ENCODE measurements at places on chromosomes 7 and 10.

GRCh38 chr7:114048386-114049235, 129.8 kb upstream of the PPP1R3A start:
- DNase-seq: no peak

- peak; percentile 60 for DNase-seq
Observed at GRCh38 chr10:44878706-44879530, 32.2 kb upstream of the TMEM72 start.

- DNase-seq: no peak
Observed at GRCh38 chr7:94338921-94339371, 55.7 kb upstream of the COL1A2 start.

DNA sequence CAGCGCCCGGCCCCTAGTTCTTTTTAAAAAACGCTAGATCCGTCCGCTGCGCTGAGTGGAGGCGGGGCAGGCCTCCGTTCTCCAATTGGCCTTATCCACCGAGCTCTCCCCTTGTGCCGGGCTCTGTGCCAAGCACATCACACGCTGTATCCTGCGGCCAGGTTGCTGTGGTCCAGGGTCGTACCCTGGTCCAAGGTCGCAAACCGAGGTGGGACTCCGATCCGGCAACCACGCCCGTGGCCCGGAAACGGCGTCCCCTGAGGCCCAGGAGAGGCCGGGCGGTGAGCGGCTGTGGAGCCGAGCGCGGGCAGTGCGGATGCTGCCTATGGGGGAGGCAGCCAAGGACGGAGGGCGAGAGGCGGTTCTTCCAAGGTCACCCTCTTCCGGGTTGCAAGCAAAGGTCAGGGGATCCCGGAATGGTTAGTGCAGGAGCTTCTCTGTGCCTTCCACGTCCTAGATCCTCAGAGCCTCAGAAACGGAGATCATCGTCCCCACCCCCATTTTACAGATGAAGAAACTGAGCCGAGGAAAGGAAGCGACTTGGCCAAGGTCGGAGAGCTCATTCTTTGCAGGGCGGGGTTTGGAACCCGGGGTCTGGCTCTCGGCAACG, 72.4 kb upstream of the LRRC4 start:
- DNase-seq: no peak

GRCh38 chr10:124474514-124475070, 13.0 kb downstream of the LHPP start:
- DNase-seq: no peak

- no peak for DNase-seq
Observed at GRCh38 chr7:18558503-18558902, 63.0 kb downstream of the HDAC9 start.

DNA sequence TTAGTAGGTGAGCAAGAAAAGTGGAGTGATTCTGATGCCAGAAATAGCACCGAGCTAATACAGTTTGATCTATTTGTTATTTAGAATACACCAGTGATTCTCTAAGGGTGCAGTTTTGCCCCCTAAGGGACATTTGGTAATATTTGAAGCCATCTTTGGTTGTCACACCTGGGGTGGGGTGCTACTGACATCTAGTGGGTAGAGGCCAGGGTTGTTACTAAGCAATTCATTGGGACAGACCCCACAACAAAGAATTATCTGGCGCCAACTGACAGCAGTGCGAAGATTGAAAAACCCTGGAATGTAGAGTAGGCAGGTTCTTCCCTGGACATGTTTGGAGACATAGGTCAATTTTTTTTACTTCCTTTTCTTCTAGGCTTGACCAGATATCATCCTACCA, 14.6 kb downstream of the PALS2 start:
- DNase-seq: peak; percentile 15

DNA sequence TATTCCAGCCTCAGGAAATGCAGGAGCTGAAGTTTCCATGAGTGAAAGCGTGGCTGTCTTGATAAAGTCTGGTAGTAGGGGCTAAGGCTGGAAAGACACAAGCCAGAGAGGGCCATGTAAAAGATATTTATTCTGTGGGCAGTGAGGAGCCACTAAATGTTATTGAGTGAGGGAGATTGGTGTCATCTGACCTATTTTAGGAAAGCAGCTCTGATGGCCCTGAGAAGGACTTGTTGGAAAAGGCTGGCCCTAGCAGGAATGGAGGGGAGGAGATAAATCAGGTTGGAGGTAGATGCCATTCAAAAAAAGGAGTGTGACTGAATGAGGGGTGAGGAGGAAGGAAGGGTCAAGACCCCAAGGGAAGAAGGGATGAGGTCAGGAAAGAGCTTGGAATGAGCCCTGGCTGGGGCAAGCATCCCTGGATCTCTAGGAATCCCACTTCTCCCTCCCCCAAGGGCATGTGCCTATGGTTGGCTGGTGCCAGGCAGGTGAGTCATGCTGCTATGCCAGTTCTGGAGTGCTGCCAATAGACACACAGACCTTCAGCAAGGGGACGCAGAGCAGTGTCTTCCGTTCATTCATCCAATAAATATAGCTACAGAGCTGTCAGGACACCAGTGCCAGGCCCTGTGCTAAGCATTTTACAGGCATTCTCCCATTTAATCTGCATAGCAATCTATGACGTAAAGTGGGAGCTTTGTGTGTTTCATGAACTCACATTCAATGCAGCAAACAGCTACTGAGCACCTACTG, 2.0 kb downstream of the ANKRD2 start:
- no peak for DNase-seq

GRCh38 chr7:9719303-9719702, 1254.4 kb upstream of the PHF14 start:
- DNase-seq: no peak

GRCh38 chr7:64574540-64575099, 11.7 kb upstream of the ZNF680 start:
- no peak for DNase-seq

DNA sequence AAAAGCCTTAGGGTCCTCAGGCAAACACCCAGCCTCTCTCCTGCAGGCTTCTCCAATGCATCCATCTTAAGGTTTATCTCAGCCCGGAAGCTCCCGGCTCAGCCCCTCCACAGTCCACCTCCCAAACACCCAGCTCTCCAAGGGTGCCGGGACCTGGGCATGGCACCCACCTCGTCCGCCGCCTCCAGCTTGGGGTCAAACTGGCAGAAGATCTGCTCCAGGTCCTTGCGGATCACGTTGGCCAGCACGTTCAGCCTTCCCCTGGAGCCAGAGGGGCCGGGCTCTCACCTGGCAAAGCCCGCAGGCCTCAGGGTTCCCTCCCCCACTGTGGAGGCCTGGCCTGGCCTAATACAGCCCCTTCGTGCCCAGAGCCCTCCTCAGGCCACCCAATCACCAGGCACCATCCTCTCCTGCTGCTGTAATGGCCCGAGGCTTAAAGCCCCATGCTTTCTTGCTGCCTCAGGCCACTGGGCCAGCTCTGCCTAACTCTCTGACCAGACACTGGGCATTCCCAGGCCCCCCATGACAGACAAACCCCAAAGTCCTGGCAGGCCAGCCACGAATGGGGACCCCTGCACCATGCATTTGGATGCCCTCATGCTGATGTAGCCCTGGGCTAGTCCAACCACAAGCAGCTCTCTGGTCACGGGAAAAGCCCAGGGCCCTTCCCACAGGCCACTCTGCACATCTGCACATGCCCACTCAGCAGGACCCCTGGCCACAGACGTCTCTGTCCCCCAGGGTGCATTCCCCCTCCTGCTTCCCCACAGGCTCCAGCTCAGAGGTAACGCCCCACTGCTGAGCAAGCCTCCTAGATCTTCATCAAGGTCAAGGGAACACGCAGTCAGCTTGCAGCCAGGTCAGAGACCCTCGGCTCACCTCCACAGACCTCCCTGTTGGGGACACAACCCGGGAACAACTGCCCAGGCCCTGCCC, 12.3 kb downstream of the OGDHL start:
- DNase-seq: no peak

DNA sequence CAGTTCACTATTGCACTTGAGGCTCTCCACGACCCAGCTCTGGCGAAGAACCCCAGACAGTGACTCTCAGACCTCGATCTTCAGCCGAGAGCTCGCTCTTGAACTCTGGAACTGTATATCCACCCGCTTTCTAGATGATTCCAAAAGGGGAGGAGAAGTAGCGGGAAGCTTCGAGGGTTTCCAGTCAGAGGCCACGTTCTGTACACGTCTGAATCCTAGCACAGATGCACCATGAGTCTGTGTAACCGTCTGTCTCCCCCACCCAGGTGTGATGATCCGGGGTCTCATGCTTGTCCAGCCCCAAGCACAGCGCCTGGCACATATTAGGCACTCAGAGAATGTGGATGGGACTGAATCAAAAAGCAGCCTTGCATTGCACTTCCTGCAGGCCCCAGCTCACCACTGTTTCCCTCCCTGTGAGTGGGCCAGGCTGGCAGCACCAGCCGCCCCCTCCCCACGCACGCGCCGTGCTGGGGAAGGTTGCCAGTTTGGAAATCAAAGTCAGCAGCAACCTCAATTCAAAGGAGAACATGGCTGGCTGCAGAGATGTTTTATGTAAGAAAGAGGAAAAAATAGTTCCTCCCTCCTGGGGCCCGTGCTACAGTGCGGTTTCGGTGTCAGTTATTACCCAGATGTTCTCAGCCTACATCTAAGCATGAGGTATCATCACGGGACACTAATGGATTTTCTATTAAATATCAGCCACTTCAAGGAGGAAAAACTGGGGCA, 5.7 kb downstream of the GRID2IP start:
- DNase-seq: no peak

DNA sequence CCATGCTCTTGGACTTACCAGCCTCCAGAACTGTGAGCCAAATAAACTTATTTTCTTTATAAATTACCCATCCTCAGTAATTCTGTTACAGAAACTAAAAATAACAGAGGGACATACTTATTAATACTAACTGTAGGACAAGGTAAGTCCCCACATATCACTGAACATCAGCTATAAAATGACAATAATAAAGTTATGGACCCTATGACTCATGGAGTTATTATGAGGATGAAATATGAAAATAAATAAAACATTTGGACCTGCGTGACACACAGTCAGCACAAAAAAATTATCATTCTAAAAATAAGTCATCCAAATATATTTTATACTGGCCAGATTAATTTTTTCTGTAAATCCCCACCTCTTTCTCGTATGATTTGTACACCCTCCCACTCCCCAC, 34.9 kb upstream of the ELAPOR2 start:
- DNase-seq: no peak

GRCh38 chr10:118307859-118308258, 34.3 kb downstream of the FAM204A start:
- no peak for DNase-seq

- no peak for DNase-seq
Observed at GRCh38 chr10:77422491-77423338, 214.9 kb downstream of the KCNMA1 start.

GRCh38 chr10:69486922-69487730, 35.9 kb downstream of the TSPAN15 start:
- DNase-seq: no peak

GRCh38 chr7:127066974-127067373, 185.8 kb downstream of the GRM8 start:
- no peak for DNase-seq

- no peak for DNase-seq
Observed at GRCh38 chr10:90652519-90652918, 205.3 kb downstream of the HTR7 start.

DNA sequence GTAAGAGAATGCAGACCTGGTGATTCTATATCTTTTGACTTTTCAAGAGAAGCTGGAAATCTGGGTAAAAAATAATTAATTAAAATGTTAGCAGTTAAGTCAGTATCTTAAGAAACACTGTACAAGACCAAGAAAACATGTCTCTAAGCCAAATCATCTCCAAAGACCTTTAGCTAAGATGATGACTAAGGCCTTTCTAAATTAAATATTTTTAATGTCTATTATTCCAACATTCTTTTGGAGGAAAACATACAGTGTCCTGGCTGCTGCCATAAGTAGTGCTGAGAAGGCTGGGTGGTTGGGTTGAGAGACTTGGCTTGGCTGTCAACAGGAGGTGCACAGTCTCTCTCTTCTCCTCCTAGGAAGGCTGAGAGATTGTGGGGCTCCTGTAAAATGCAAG, 20.3 kb downstream of the STARD3NL start:
- DNase-seq: no peak

DNA sequence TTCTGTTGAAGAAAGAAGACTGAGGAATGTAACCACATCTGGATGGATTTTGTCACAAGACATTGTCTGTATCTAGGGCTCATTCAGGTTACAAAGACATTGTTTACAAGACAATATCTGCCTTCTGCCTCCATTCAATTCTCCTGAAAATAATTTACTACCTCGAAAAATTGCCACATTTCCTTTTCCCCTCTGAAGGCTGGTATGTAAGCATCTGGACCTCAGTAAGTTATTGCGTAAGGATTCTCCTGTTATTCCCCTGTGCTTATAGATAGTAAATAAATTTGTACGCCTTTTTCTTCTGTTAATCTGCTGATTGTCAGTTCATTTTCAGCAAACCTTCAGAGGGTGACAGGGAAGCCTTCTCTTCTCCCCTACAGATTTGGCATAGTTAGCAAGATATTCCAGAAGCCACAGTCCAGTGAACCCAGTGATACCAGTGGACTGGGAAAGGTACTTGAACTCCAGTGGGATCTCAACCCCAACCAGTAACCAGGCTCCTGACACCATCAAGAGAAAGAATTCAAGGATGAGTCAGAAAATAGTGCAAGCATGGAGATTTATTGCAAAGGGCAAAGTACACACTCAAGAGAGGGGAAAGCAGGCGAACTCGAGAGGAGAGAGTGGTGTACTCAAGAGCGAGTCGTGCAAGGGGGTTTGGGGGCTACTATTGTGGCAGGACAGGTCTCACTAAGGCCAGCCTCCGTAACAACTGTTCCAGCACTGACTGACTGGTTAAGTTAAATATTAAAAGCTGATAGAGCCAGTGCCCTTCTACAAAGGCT, 706.9 kb upstream of the GHITM start:
- no peak for DNase-seq

GRCh38 chr7:139370943-139371313, 11.2 kb downstream of the LUC7L2 start:
- no peak for DNase-seq

- DNase-seq: no peak
Observed at GRCh38 chr10:122054048-122055025, 65.4 kb downstream of the TACC2 start.

DNA sequence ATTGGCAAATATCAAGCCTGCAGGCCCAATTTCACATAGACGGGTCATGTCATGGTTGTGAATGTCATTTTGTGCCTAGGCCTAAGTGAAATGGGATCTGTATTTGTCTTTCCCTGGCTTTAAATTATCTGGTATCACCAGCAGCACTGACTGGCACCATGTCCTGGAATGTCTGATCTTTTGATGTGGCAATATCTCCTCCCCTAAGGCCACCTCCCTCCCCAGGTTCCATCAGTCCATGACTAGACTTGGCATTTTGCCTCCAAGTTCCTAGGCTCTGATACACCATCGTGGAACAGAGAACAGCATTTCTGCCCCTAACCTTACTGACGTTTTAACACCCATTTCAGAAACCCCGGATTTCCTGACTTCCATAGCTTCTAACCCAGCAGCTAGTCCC, 513.9 kb downstream of the GALNT17 start:
- no peak for DNase-seq

GRCh38 chr7:46257761-46258448, 336.8 kb upstream of the IGFBP3 start:
- DNase-seq: no peak

Data from stimulated activated CD4-positive, alpha-beta T cell treated with anti-CD3 and anti-CD28 coated beads, TNF-alpha, amount 100 ng/mL, for 1 hour (primary cell).